PC-3 (cell line): ENCODE measurements at places on chromosomes 1 and 21. TPM values are rescaled to one million over a fixed set of nuclear protein-coding genes. Genes with fewer than 3 reads are reported as not detected.

KANK4 gene
- total RNA-seq, result not detected in 2 replicates

CD52 gene
- not detected in 2 replicates for total RNA-seq

DNA sequence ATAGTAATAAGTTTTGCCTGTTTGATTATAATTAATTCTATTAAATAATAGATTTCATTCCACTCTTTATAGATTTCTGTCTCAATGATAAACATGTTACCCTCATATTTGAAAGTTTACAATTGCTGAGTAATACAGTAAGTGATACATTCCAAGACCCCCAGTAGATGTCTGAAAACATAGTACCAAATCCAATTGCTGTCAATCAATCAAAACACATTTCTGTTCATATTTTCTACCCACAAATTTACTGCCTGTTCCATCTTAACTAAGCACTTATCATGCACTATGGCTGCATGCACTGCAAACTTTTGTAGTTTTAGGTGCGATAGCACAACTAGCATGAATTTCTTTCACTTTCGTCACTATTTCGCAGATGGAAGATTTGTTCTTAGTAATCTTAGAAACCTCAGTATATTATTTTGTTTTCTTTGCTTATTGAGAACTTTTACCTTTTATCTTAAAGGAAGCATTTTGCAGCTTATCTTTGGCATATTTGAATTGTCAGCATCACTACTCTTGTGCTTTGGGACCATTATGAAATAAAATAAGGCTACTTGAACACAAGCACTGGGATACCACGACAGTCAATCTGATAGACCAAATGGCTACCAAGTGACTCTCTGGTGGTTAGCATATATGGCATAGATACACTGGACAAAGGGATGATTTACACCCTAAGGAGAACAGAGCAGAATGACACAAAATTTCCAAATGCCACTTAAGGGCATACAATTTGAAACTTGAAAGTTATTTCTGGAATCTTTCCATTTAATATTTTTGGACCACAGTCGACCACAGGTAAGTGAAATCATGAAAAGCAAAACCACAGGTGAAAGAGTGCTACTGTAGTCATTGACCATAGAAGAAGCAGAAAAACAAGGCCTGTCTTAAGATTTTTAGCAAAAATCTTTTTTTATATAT lies 67.6 kb downstream of the RGS13 start:
- H3K27me3 ChIP-seq, result no peaks in the 10 kb centered on the region
- DNase-seq, result peak; percentile 9
- H3K27ac ChIP-seq, result no peak overlapping the region
- no peak overlapping the region for H3K4me3 ChIP-seq
- H3K36me3 ChIP-seq, result no peaks in the 10 kb centered on the region

GRCh38 chr1:202411422-202411821 lies 62.9 kb downstream of the PPP1R12B start:
- no peaks in the 10 kb centered on the region for H3K36me3 ChIP-seq
- no peaks in the 10 kb centered on the region for H3K27me3 ChIP-seq
- peaks cover 8% of the 10 kb centered on the region; the same call in 1 of the 2 replicates for H3K4me1 ChIP-seq
- H3K4me3 ChIP-seq, result no peak overlapping the region
- DNase-seq, result no peak

- H3K4me3 ChIP-seq, result no peak overlapping the region
- no peaks in the 10 kb centered on the region for H3K36me3 ChIP-seq
- no peak for DNase-seq
- H3K27me3 ChIP-seq, result no peaks in the 10 kb centered on the region
Measured at GRCh38 chr1:30668546-30669327, 54.6 kb downstream of the MATN1 start.
